BJ (cell line): ENCODE measurements at places on chromosomes 12 and 14.

DNA sequence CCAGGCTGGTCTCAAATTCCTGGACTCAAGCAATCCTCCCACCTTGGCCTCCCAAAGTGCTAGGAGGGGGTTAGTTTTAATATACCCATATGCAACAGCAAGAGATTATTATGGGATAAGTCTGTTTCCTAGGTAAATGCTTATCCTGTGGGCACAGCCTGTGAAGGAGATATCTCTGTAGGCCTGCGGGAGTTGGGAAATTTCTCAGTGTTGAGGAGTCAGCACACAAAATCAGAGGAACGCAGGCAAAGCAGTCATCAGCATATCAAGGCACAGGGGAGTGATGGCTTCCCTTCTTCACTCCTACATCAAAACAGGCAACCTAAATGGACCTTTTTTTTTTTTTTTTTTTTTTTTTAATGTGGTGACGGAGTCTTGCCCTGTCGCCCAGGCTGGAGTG, 20.9 kb upstream of the TMED10 start:
- DNase-seq, result no peak

GRCh38 chr12:113222730-113223531, 1.7 kb downstream of the TPCN1 start:
- peak; percentile 58 for DNase-seq

GRCh38 chr12:131604859-131605258, 106.0 kb upstream of the SFSWAP start:
- DNase-seq, result no peak

- DNase-seq, result no peak
These were observed 5.2 kb downstream of the CMAS start for GRCh38 chr12:22051114-22051698.

DNA sequence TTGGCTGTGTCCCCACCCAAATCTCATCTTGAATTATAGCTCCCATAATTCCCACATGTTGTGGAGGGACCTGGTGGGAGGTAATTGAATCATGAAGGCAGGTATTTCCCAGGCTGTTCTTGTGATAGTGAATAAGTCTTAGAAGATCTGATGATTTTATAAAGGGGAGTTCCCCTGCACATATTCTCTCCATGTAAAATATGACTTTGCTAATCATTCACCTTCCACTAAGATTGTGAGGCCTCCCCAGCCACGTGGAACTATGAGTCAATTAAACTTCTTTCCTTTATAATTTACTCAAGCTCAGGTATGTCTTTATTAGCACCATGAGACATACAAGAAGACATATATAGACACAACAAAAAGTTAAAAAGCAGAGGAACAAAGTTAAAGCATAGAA, 120.0 kb downstream of the CPNE8 start:
- no peak for DNase-seq

DNA sequence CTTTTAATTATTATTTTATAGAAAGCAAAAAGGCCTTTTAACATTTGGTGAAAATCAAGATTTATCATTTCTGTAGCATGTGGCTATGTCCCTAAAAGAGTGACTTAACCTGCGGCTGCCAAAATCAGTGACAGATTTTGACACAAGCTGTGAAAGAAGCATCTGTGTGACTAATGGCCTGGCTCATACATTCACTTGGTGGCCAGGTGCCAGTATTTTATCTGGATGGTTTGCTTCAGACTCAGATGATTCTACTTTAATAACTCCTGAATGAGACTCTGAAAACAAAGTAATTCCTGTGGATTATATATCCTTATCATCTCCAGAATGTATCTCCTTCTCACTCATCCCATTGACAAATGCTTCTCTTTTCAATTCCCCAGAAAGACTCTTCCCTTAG, 103.0 kb downstream of the FSCB start:
- DNase-seq, result no peak

GRCh38 chr12:109729371-109729781, 15.8 kb downstream of the FAM222A start:
- no peak for DNase-seq

DNA sequence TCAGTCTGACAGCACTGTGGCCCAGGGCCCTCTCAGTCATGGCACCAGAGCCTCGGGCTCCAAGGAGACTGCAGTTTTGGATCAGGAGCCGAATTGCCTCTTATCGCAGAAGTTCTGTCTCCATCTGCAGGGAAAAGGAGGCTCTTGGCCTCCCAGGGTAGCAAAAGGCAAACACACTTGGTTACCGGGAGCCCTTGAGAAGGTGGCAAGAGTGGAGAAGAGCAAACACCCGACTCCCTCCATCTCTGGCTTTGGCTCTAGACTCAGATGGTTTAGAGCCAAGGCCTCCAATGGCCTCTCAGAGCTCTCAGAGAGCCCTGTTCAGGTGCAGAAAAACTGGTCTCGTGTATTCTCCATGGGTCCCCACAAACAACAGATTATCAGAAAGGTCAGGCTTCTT, 44.6 kb downstream of the NINJ2 start:
- DNase-seq, result no peak

GRCh38 chr12:21823581-21823980, 49.1 kb upstream of the KCNJ8 start:
- no peak for DNase-seq

DNA sequence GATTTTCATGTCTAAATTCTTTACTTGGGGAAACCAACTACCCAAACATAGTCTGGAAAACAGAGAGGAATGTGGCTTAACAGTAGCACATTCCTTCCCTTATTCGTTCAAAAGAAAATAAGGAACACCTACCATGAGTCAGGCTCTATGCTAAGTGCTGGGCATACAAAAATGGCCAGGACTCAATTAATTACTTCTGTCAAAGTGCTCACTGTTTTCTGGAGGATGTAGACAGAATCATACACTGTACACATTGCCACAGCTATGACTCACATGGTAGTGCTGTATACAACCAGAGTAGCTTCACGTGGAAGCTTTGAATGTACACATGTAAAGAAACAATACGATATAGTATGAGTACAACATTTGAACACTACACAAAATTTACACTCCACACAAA, 50.1 kb downstream of the SLC25A21 start:
- no peak for DNase-seq

DNA sequence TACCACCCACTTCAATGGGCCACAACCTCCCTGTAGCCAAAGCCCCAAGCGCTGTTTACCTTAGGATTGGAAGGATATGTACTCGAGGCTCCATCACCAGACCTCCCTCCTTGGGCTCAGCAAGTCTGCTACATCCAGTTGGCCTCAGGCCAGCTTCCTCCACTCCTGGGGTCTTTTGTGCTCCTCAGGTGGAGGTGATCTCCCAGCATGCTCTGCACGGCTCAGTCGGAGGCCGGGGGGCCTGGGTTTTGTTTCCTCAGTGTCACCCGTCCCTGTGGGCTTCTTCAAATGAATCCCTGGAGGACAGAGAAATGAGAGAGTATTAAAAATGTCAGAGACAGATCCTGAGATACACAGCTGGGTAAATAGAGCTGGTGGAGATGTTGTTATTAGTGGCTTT, 723.1 kb upstream of the TBX3 start:
- no peak for DNase-seq

DNA sequence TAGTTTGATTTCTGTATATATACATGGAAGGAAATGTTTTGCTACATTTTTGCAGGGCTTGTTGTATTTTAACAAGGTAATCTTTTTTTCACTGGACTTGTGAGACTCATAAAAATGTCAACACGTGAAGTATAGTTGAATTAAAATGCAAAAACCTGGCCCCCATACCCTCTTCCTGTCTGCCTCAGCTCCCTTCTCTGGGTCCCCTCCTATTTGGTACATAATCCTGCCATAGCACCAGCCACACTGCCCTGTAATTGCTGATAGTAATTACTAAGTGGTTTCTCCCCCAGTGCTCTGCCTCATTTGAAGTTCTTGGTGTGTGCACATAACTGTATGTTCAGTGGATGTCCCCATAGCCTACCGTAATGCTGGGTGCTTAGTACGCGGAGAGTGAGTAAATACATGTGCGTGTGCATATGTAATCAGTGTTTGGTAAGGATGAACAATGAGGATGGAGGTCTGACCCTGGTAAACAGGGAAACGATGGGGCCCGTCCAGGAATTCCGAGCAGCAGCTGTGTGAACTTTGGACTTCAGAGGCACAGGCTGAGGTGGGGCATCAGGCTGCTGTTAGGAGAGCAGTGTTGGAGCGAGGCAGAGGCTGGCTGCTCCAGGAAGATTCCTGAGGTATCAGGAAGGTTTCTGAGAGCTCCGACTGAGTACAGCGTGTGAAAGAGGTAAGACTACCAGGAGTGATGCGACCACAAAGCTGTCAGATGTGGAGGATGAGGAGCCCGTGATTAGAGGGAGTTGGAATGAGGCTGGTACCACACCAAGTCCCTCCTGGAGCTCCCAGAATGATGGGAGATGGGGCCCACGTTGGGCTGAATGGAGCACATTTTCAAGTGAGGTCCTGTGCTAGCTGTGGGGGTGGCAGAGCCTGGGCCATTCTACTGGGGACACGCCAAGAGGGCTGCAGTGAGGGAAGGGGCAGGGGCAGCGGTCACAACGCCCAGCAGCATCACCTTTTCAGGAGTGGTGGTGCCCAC, 106.8 kb downstream of the PELI2 start:
- DNase-seq, result no peak

DNA sequence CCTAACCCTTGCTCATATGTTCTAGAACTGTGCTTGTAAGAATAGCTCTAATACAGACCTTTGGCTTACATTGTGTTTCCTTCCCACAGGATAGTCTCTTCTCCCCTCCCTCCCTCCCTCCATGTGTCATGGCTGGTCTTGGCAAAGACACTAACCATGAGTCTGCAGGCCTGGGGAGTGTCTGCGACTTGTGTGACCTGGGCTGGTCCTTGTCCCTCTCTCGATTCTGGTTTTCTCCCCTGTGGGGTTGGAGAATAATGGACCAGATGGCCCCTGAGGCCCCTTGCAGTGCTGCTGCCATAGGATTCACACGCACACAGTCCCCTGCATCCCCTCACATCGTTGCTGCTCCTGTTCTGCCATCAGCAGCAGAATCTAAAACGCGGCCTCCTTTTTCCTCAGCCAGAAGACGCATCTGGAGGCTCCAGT, 30.3 kb downstream of the DEGS2 start:
- no peak for DNase-seq

- peak; percentile 97 for DNase-seq
These were observed 8.9 kb upstream of the FOXN3 start for GRCh38 chr14:89425931-89426330.

- DNase-seq, result no peak
These were observed 146.3 kb downstream of the LRIG3 start for GRCh38 chr12:58773986-58774385.

DNA sequence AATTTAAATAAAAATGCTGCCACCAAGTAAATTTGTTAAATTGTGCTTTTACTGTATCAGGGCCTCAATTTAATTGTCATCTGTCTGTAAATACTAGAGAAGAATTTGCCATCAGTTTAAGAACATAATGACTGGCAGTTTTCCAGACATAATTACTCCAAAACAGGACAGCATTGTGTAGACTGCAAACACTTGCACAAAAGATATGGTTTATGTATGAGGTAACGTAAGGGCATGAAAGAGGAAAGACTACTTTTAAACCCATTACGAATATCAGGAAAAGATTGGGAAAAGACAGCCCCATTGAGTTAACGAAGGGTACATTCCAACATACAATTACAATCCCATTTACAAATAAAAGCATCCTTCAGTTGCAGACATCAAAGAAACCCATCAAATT, 59.8 kb upstream of the KRR1 start:
- no peak for DNase-seq

DNA sequence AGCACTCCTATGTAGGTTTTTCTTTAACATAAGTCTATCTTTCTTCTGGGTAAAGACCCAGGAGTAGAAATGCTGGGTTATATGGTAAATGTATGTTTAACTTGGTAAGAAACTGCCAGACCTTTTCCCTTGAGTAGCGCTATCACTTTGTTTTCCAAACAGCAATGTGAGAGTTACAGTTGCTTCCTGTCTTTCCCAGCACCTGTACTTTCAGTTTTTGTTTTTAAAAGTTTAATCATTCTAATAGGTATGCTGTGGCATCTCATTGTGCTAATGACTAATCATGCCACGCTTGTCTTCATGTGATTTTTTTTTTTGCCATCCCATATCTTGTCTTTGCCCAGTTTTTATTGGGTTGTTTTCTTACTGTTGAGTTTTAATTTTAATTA, 28.1 kb downstream of the GIT2 start:
- DNase-seq, result no peak

DNA sequence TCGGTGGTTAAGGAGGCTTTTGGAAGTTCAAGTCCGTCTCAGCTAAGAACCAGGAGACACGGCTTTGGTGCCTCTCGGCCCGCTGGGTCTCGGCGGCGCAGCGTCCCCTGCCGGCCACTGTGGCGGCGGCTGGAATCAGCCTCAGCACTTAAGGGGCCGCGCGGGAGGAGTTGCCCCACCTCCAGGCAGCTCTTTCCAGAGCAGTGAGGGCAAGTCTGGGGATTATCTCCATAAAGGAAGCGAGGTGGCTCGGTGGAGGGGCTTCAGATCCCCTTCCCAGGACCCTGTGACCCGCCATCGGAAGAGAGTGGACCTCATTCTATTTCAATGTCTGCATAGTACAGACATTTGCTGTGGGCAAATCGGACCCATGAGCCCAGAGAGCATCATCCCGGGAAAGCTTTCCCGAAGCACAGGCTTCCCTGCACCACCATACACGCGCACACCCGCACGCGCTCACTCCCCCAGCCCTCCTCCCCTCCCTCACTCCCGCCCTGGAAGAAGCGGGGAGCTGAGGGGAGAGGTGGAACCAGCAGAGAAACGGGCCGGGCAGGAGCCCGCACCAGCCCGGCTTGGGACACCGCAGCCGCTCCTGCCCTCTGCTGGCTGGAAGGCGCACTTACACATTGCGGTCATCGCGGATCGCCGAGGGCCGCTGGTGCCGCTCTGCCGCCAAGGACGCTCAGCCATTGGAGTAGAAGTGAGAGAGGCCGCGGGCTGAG, 15.9 kb downstream of the RNASE2 start:
- no peak for DNase-seq

- DNase-seq, result no peak
These were observed 4.5 kb upstream of the OR11H6 start for GRCh38 chr14:20219033-20219432.

DNA sequence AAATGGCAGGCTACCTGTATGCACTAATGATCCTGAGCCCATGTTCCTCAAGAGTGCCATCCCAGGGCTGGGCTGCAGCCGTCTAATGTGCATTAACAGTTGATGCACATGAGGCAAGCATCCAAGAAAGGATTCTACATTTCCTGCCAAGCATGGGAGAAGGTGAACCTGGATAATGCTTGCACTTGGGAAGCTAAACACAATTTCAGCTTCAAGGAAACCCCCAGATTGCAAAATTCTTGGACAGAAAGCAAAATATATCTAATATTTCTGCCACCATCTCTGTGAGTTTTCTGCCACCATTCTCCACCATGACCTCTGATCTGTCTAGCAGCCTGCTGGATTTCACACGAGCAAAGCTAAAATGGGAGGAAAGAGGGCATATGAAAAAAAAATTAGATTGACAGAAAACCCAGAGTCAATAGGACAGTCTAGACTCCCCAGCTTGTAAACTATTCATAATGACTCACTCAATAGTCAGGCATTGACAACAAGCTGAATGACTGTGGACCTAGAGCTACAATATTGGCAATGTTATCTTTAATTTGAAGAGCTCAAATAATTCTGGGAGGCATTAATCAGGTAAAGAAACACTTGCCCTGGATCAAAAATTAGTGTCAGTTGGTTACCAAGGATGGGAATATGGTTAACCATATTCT, 91.9 kb upstream of the BCL2L14 start:
- DNase-seq, result no peak
